WERI-Rb-1 (cell line): ENCODE measurements at places on chromosomes 1 and 21.

DNA sequence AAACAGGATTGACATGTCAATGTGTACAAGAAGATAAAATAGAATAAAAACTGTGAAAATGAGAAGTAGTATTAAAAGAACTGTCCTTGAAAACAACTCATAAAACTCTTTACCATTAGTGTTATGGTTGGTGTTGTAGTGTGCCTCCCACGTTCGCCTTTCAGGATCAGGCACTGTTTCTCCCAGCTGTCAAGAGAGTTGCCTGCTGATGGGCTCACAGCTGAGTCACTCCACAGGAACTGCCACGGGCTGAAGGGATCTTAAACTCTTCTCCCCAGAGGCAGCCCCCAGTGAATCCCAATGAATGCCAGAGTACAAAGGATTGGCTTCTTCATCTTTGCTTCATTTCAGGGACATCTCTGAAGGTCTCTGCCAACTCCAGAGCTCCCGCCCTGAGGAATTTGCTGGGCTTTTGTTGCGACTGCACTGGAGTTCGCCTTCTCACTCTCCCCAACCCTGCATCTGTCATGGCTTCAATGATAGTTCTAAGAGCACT lies 119.6 kb downstream of the ADGRL2 start:
- no peak for DNase-seq

- no peak for DNase-seq
These were observed 81.0 kb upstream of the LRRC8D start for GRCh38 chr1:89739844-89740216.

DNA sequence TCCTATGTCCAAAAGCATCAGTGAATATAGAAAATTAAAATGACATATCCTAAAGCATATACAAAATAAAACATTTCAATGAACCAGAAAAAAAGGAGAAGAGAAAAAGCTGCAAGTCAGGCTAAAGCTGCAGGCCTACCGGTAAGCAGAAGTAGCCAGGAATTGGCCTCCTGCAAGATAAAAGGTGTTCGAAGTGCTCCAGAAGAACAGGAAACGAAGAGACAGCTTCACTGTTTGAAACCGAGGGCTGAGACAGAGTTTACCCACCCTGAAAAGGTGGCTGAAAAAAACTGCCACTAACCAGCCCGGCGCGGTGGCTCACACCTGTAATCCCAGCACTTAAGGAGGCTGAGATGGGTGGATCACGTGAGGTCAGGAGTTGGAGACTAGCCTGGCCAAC lies 37.4 kb downstream of the NSL1 start:
- no peak for DNase-seq

- no peak for DNase-seq
These were observed 64.2 kb upstream of the ERRFI1 start for GRCh38 chr1:8090241-8090702.

DNA sequence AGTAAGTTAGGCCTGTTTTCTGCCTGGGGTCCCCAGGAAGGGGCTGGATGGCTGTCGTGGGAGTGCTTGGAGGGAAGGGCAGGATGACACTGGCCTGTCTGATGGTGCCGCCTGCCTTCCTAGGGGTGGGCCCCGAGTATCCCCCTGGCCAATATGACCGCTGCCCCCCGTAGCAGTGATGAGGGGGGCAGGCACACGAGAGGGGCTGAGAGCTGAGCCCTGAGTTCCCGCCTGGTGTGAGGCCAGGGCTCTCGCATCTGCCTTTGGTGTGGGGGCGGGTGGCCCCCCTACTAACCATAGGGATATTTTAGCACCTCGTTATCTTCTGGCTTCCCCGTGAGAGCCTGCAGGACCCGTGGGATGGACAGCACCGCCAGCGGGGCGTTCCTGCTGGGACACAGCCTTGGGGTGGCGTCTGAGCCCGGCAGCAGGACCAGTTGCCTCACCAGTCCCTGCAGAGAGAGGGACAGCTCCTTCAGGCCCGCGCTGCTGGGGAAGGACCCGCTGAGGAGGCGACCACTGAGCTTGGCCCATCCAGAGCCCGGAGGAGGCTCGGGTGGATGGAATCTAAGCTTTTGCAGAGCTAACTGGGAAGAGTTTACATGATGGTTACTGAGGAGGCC lies 10.4 kb downstream of the KRTAP10-1 start:
- peak; percentile 5 for DNase-seq

DNA sequence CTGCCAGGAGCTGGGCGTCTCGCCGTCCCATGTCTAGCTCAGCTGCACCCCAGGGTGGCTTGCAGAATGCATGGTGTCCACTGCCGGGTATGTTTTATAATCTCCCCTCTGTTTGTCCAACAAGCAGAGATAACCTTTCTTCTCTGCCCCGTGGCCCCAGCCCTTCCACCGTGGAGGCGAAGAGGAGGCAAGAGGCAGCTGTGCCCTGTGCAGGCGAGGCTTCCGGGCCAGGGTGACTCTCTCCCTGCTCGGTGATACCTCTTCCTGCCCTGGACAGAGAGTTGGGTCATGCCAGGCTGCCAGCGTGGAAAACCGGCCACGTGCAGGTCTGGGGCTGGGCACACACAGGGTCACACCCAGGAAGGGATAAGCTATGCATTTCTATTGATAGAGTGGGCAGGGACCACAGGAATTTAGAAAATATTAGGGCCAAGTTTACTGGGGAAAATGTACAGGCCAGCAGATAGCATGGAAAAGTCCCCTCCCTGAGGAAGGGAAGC lies at the start of gene TFF2:
TSS of gene TFF2 (minus strand) at position 68 of the 500 bp plus-strand sequence. CDS start at position 31, 37 bp downstream.
- peak; percentile 8 for DNase-seq

DNA sequence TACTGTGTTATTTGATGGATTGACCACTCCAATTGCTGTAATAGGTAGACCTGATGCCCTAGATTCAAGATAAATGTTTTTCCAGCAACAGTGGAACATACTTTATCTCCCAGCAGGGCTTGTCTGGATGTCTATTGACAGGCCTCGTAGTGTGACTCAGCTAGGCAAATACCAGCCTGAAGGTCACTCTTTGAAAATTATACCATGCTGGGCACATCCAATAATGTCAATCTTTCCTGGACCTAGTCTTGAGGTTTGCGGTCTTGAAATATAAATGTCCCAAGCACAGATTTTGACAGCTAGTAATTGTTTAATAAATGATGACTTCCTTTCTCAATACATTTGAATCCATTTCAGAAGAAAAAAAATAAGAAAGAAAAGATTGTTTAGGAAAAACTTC lies 1138.0 kb upstream of the TMPRSS15 start:
- DNase-seq: no peak

DNA sequence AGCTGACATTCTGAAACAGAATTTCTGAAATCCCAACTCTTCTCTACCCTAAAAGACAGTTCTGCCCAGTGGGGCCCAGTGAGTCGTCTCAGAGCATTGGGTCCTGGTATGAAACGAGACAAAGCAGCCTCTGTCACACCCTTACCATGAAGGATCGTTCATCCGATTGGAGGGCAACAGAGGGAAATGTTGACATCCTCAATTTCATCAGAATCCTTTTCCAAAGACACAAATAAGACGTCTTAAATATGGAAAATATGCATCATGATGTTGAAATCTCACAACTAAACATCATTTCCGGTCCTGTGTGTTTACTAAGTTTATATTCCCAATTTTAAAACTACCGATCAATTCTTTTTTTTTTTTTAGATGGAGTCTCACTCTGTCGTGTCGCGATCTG lies 112.1 kb upstream of the SLC45A1 start:
- DNase-seq: no peak

GRCh38 chr21:35336534-35336933 lies 287.4 kb upstream of the RUNX1 start:
- no peak for DNase-seq

DNA sequence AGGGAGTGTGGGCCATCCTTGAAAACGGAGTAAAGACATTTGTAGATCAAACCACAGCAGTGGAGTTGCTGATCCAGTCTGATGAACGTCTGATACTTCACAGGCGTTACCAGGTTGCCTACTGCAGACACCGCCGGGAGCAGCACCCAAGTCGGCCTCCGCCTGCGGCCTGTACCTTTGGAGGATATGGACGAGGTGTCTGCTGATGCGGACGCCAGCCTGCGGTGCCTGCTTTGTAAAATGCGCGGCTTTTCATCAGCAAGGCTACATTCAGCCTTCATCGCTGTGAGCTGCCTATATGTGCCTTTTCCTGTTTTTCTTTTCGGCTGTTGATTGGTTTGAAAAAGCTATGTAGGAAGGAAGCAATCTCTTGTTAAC lies 16.0 kb downstream of the SLX9 start:
- no peak for DNase-seq

DNA sequence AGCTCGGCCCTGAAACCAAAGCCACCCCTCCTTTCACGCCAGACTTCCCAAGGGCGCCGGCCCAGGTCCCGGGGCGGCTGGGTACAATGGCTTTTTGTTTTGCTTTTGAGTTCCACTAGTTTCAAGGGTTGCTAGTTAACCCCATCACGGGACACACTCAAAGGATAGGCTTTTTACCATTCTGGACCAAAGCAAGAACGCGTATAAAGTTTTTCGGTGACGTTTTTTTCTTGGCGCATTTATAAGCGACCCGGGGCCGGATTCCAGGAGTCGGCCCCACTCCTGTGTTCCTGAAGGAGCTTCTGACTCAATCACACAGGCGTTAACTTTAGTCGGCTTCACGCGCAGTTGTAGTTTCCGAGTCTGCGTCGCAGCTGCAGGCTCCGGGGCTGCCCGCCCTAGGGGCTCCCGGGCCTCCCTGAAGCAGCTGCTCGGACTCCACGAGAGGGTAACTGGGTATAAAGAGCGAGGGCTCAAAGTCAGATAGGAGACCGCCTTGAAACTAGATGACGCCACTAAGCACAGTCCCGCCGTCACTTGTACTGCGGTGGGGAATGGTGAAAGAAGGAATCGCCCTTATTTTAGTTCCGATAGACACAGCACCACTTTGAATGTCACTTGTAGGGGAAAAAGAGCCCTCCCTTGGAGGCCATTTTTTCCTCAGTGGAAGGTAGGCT lies 707 bp upstream of the KLHL21 start:
- no peak for DNase-seq

GRCh38 chr21:36923270-36923669 lies 43.2 kb downstream of the HLCS start:
- DNase-seq: no peak

DNA sequence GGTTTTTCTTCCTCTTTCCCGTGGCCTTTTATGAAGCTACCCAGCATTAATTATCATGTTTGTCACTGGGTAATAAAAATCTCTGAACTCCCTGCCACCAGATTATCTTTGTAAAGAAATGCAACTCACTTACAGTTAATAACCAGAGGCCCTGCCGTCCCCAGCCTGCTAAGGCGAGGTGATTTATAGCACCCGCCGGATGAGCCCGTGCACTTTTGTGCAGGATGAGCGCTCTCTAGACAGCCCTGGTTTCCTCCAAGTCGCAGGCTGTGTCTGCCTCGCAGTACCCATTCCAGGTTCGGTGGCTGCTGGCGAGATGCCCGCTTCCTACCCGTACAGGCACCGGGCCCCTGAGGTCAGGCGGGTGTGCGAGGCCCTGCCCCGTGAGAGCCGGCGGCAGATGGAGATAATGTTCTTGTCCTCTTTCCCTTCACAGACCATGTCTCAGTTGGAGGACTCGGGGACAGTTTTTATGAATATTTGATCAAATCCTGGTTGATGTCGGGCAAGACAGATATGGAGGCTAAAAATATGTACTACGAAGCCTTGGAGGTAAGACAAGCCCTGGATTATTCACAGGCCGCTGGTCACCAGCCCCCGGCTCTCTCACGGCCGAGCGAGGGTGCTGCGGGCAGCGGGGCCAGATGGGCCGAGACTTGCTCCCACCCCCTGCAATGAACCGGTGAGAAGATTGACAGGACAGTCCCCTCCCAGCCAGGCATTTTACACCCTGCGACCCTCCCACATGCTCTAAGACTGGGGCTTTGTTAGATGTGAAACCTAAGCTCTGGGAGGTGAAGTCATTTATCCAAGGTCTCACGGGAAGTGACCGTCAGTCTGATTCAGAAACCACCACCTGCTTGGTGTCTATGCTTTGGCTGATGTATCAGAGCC lies 28.5 kb upstream of the SELENON start:
- peak; percentile 95 for DNase-seq

DNA sequence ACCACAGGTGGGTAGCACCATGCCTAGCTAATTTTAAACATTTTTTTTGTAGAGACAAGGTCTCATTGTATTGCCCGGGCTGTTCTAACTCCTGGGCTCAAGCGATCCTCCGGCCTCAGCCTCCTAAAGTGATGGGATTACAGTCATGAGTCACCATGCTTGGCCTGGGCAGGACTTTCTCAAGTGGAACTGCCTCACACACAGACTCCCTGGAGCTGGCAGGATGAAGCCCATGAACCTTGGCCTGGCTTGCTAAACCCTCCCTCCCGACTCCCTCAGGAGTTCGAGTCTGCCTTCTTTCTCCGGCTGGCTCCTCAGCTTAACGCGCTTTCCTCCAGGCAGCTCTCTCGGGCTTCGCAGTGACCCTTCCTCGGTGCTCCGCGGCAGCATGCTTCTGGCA lies 7.7 kb upstream of the ECE1 start:
- no peak for DNase-seq

DNA sequence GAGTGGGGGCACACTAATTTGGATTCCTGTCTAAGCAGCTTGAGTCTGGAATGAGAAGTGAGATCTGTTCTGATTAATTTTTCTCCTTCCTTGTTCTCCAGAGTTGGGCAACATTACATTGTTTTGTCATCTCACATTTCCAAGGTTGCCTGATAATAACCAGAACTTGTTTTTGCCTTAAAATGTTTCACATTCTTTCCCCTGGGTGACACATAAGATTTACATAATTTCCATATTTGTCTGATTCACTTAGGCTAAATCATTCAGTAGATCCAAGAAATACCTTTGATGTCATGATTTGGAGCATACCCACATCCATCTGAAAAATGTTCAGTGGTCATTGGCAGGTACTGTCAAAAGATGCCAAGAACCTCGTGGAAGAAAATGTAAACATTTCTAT lies 60.3 kb downstream of the XCL2 start:
- DNase-seq: no peak

GRCh38 chr1:185911978-185912377 lies 177.8 kb downstream of the HMCN1 start:
- no peak for DNase-seq

DNA sequence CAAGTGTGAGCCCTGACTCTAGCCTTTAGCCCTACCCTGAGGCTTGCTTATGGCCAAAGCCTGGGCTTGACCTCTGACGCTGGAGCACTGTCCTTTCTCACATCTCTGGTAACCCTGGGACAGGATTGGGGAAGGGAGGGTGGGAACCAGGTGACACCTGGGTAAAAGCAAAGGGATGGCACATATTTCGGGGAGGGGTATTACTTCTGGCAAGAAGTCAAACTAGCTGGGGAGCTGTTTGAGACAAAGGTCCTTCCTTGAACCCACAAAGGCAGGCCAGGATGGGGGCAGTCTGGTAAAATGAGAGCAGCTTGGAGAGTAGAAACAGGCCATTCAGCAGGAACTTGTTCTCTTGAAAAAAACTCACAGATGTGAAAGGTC lies 2.0 kb downstream of the MOB3C start:
- DNase-seq: no peak
